Upper lobe of left lung (tissue), 6 donors: ENCODE measurements at places on chromosomes 11 and 22. TPM values are rescaled to one million over a fixed set of nuclear protein-coding genes. Genes with fewer than 3 reads are reported as not detected.

MAPK8IP2 gene
- total RNA-seq: 1.0 TPM

FAM89B gene
- 46.1 TPM for total RNA-seq

- no peak overlapping the region for H3K4me3 ChIP-seq
- peaks cover 6% of the 10 kb centered on the region for H3K4me1 ChIP-seq
- no peaks in the 10 kb centered on the region for H3K36me3 ChIP-seq
- peak; percentile 36 for DNase-seq
- no peaks in the 10 kb centered on the region for H3K27me3 ChIP-seq
- H3K27ac ChIP-seq: peak overlapping the region; percentile 55
Measured at GRCh38 chr11:12706545-12707499, 32.6 kb downstream of the TEAD1 start.

DNA sequence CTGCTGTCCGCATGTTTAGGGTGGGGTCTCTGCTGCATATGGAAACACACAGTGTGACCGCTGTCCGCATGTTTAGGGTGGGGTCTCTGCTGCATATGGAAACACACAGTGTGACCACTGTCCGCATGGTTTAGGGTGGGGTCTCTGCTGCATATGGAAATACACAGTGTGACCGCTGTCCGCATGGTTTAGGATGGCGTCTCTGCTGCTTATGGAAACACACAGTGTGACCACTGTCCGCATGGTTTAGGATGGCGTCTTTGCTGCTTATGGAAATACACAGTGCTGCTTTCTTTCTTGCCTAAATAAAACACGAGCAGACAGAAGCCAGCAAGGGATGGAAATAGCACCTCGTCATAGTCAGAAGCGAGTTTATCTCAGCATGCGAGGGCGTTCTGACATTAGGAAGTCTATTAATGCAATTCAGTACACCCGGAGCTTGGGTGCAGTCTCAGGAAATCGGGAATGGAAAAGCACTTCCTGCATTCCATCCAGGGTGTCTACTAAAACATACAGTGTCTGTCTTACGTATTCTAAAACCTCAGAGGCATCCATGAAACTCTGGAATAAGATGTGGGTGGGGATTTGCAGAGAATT, 32.6 kb upstream of the TOLLIP start:
- no peaks in the 10 kb centered on the region for H3K36me3 ChIP-seq
- H3K4me1 ChIP-seq: peaks cover 2% of the 10 kb centered on the region
- DNase-seq: no peak
- no peaks in the 10 kb centered on the region for H3K27me3 ChIP-seq
- no peak overlapping the region for H3K4me3 ChIP-seq

GRCh38 chr11:926341-926916, 759 bp downstream of the AP2A2 start:
- H3K4me1 ChIP-seq: peaks cover 46% of the 10 kb centered on the region
- H3K4me3 ChIP-seq: peak overlapping the region; percentile 89
- H3K36me3 ChIP-seq: no peaks in the 10 kb centered on the region
- H3K27me3 ChIP-seq: no peaks in the 10 kb centered on the region
- DNase-seq: peak; percentile 52
- H3K27ac ChIP-seq: peak overlapping the region; percentile 96

- no peak overlapping the region for H3K27ac ChIP-seq
- DNase-seq: no peak
- no peaks in the 10 kb centered on the region for H3K27me3 ChIP-seq
- peaks cover 8% of the 10 kb centered on the region for H3K4me1 ChIP-seq
- H3K4me3 ChIP-seq: no peak overlapping the region
Measured at GRCh38 chr22:31937341-31937740, 7.0 kb upstream of the YWHAH start.

DNA sequence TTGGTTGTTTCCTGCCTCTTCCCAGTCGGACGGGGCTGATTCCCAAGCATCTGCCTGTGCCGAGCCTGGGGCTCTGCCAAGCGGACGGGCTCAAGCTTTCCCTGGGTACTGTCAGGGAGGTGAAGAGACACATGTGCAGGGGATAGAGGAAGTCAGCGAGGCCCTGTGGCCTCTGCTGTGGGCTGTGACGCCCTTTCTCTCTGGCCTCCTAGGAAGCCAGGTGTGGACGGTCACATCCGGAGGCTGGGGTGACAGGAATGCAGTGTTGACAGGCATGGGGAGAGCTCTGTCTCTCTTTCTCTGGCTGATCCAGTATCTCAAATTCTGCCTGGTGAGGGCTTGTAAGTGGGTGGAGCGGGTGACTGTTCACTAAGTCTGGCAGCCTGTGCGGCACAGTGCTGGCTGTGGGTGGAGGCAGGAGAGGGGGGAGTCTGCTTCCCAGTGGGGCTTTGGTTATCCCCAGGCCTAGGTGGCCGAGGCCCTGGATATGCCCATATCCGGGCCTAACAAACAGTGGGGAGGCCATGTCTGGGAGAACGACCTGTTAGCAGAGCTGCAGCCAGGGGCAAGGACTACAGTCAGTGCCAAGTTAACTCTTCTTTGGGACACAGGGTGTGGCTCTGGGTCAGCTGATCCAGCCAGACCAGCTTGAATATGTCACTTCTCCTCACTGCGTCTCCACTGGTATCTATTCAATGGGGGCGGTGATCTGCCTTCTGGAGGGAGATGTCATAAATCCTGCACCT, 1.9 kb downstream of the KCTD17 start:
- no peak overlapping the region for H3K4me3 ChIP-seq
- H3K27ac ChIP-seq: no peak overlapping the region
- H3K4me1 ChIP-seq: peaks cover 11% of the 10 kb centered on the region
- peaks cover 35% of the 10 kb centered on the region for H3K36me3 ChIP-seq

GRCh38 chr11:61107888-61108287, 5.6 kb downstream of the CD5 start:
- DNase-seq: no peak
- no peaks in the 10 kb centered on the region for H3K4me1 ChIP-seq
- no peak overlapping the region for H3K27ac ChIP-seq
- no peaks in the 10 kb centered on the region for H3K27me3 ChIP-seq
- no peaks in the 10 kb centered on the region for H3K36me3 ChIP-seq

DNA sequence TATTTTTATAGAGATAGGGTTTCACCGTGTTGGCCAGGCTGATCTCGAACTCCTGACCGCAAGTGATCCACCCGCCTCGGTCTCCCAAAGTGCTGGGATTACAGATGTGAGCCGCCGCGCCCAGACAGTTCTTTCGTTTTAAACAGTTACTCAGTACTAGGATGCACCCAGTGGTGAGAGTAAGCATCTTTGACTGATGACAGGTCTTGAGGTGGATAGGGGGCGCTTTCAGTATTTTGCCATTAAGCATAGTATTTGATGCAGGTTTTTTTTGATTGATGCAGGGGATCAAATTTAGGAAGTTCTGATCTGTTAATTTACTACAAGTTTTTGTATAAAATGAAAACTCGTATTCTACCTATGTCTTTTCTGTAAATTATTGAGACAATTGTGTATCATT, 13.2 kb upstream of the TRIM34 start:
- H3K27ac ChIP-seq: no peak overlapping the region
- DNase-seq: no peak
- H3K4me3 ChIP-seq: no peak overlapping the region

DNA sequence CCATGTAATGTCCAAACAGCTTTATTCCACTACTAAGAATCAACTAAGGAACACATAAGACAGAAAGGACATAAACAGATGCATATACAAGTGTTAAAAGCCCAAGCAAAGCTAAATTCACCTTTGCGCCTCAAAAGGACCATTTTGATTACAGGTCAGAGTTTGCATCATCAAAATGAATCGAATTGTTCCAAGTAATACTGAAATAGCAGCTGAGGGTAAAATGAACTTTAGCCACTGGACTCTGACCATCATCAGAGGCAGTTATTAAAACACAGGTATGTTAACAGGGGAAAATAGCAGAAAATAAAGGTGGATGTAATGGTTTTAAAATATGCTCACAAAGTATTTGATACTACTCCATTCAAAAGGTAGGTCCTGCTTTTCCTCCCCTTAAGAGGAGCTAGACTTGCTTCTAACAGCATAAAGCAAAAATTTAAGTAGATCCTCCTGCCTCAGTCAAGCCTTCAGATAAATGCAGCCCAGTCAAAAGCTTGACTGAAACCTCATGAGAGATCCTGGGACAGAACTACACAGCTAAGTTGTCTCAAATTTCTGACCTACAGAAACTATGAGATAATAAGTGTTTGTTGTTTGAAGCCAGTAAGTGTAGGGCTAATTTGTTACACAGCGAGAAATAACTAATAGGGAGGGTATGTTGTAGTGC, 35.4 kb downstream of the RBFOX2 start:
- no peak overlapping the region for H3K4me3 ChIP-seq
- no peak for DNase-seq
- no peaks in the 10 kb centered on the region for H3K36me3 ChIP-seq
- H3K27ac ChIP-seq: no peak overlapping the region

GRCh38 chr22:35467681-35468434, 67.9 kb downstream of the MCM5 start:
- no peak overlapping the region for H3K4me3 ChIP-seq
- peak overlapping the region; percentile 89 for H3K27ac ChIP-seq
- no peaks in the 10 kb centered on the region for H3K27me3 ChIP-seq
- H3K36me3 ChIP-seq: no peaks in the 10 kb centered on the region
- peaks cover 21% of the 10 kb centered on the region for H3K4me1 ChIP-seq
